ENCODE measurements at places on chromosomes 4 and X. TPM values are rescaled to one million over a fixed set of nuclear protein-coding genes. Genes with fewer than 3 reads are reported as not detected.
A peak's percentile ranks its signal among the peaks of the same experiment; 100 is the strongest.

MAGEB1 gene
- polyA plus RNA-seq = not detected

DKK2 gene
- 17.2 TPM for polyA plus RNA-seq

SPP1 gene
- 130 TPM for polyA plus RNA-seq

MAP9 gene
- polyA plus RNA-seq = 4.5 TPM

TIGD2 gene
- polyA plus RNA-seq = 4.8 TPM

PAK3 gene
- 13.5 TPM for polyA plus RNA-seq

CNGA2 gene
- polyA plus RNA-seq = 0.07 TPM

CRMP1 gene
- polyA plus RNA-seq = 21.0 TPM

HTN3 gene
- polyA plus RNA-seq = not detected

TSC22D3 gene
- polyA plus RNA-seq = 49.7 TPM

PCDH7 gene
- 34.2 TPM for polyA plus RNA-seq

F11 gene
- 0.14 TPM for polyA plus RNA-seq

GAGE12F gene
- polyA plus RNA-seq = not detected

SPANXD gene
- polyA plus RNA-seq = not detected

L1CAM gene
- polyA plus RNA-seq = 7.4 TPM

CLDN24 gene
- not detected for polyA plus RNA-seq

GRCh38 chrX:118872102-118872566 is 48.5 kb downstream of the ZCCHC12 start:
- DNase-seq = peak; percentile 17

DNA sequence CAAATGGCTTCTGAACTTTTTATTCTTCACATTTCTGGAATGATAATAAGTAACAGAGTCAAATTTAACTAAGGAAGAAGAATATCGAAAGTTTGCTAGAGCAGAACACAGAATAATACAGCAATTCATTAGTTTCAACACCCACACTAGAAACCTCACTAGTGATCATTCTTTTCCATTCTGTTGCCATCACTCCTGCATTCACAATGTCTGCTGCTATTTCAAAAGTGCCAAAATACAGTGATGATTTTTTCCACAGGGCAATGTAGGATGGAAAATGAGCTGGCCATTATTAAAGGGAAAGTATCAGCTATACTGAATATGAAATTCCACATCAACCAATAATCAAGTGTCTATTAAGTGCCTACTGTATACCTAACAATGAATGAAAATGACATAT is 186.7 kb downstream of the USP46 start:
- DNase-seq = no peak

GRCh38 chr4:176563591-176563990 is 229.1 kb downstream of the VEGFC start:
- peak; percentile 71 for DNase-seq

GRCh38 chr4:112315446-112315845 is 18.3 kb downstream of the ALPK1 start:
- DNase-seq = no peak

DNA sequence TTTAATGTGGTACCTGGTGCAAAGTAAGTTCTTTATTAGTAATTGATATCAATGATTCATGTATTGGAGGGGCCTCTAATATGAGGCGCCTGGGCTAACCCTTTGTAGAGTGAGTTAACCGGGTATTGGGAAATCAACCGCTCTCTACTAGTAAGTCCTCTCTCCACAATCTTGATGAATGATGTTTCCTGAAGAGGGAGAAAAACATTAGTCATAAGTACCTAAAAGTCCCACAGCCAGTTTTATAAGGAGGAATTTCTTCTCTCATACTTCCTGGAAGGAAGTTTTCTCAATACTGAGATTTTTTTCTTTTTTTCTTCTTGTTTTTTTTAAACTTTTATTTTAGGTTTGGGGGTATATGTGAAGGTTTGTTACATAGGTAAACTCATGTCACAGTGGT is 62.3 kb downstream of the AGTR2 start:
- no peak for DNase-seq

GRCh38 chr4:186829740-186830449 is 106.2 kb upstream of the FAT1 start:
- DNase-seq = no peak

DNA sequence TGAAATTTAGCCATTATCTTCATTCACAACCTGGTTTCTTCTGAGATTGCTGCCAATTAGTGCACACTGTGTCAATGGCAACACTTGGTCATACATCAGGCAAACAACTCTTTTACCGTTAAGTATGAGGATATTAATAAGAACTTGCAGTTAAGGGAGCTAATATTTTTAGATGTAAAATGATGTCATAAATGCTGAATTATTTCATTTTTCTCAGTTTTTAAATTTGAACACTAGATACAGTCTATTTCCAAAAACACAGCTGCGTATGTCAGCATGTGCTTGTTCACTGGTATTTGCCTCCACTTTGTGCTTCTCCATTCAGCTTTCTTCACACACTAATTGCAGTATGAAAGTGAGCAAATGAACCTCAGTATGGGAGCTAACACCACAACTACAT is 1.6 kb downstream of the KLHL13 start:
- DNase-seq = no peak

GRCh38 chrX:74922922-74923543 is 2.2 kb downstream of the NEXMIF start:
- no peak for DNase-seq

- DNase-seq = no peak
Measured at GRCh38 chr4:38678078-38678477, 14.1 kb downstream of the KLF3 start.

DNA sequence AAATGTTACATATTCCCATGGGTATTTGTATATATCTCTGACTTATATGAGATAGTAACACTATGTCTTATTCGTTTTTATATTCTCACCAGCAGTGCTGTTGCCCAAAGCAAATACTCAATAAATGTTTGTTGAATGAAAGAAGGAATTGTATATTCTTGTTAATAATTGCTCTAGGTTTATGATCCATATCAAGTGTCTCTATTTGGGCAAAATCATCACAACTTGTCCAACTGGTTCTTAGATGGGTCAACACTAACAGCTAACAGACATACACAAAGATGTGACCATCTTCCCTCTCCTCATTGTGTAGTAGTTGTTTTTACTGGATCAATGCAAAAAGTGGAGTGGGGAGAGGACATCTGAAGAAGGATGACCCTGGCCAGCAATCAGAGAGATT is 6.6 kb upstream of the APLN start:
- DNase-seq = no peak

DNA sequence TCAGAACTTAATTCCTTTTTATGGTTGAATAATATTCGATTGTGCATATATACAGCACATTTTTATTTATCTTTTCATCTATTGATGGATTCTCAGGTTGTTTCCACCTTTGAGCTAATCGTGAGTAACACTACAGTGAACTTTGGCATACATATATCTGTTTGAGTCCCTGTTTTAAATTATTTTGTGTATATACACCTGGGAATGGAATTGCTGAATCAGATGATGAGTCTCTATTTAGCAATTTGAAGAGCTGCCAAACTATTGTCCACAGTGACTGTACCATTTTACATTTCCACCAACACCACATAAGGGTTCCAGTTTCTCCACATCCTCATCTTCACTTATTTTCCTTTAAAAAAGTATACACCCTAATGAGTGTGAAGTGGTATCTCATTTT is 166.2 kb upstream of the FGF13 start:
- DNase-seq = no peak

DNA sequence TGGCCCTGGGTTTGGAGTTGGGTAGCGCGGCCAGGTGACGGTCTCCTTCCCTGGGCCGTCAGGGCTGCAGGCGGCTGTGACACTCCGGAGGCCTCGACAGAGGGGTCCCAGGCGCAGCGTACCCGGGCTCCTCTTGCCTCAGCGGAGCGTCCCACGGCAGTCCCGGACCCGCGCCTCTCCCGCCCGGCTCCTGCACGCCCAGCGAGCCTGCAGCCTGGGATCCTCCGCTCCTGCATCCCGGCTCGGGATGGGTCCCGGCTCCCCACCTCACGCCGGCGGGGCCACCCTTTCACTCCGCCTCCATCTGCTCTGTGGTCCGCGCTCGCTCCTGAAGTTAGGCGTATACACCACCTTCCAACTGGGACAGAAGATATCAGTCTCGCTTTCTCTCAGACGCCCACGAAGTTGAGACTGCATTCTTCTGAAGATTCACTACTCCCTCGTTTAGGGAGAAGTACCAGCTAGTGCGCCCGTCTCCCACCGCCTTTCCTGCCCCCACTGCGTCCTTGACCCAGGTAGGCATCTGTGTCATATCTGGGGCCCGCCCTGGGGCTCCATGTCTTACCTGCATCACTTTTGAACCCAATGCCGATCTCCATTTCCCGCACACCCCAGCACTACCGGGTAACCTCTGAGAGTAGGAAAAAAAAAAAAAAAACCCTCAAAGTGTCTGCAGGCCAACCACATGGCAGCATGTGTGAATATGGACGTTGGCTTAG is 32.3 kb upstream of the KDR start:
- DNase-seq = peak; percentile 33

DNA sequence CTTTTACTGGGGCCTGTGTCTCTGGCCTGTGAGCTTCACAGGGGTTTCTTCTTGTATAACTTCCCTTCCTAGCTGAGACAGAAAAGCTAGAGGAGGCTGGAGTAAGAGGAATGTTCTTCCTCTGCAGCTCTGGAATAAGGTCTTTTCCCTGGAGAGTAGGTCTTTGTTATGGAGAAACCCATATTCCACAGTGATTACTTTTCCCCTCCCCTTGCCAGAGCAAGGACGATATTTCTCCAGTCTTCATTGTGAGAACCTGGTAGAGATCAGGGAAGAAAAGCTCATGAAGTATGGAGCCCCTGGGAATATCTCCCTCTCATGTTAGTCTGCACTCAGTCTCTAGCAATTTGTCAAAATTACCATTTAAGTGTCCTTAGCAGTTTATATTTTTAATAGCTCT is 18.7 kb upstream of the GLRB start:
- DNase-seq = no peak

- DNase-seq = no peak
Measured at GRCh38 chr4:40617872-40618271, 11.8 kb downstream of the RBM47 start.

DNA sequence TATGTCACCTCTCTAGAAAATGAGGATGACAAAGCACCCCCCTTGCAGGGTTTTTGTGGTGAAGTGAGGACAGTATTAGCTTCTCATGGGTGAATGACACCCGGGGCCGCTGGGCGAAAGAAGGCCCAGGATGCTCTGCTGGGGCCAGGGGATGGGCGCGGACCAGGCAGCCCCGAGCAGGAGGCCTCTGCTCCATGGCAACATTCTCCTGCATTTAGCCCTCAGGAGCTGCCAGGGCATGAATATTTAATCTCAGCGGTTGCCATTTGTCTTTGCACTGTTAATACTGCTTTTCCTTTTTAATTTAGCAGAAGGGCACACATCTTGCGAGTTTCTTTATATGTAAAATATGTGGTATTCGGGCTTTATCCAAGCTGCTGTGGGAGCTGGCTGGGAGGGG is 30.3 kb upstream of the PSAPL1 start:
- no peak for DNase-seq

DNA sequence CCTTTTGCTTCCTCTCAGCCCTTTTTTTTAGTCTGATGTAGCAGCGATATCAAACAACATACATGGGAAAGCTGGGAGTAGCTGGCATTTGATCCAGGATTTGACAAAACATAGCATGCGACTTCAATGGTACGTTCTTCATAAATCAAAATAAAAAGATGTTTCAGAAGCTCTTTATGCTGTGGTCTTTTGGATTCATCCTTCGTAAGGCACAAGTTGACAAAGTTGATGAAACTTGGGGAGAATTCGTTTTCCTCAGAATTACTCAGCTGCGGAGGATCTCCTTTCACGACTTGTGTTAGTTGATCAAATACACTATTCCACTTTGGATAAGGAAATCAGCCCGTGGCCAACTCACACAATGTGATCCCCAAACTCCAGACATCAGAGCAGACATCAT is 38.1 kb upstream of the CHIC1 start:
- no peak for DNase-seq

DNA sequence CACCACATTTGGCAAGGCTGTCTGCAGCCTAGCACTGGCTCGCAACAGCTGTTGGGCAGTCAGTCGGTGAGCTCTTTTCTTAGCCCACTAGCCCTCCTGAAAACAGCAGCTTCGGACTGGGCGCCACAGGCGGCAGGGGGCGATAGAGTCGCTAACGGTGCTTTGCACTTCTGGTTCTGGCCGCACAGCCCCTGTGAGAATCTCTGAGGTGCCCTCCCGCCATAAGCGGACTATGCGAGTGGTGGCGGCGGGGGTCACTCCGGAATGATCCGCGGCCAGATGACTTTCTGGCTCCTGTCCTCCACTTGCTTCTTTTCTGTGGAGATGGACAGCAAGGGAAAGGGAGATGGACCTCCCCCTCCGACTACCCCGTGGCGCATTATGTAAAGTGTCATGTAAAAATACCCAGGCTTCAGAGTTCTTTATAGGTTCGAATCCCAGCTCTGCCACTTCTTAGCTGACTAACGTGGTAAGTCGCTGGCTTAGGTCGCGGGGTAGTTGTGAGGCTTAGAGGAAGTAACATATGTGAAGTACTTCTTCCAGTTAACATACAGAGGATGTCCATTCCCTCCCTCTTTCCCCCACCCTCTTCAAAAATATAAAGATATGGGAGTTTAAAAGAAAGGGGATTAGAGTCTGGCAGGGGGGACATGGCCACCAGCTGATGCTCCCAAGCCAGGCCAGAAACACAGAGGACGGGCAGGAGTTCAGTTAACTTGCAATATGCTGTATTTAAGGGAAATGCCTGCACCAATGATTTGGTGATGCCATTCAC is 11.0 kb downstream of the ARHGAP36 start:
- DNase-seq = peak; percentile 24

DNA sequence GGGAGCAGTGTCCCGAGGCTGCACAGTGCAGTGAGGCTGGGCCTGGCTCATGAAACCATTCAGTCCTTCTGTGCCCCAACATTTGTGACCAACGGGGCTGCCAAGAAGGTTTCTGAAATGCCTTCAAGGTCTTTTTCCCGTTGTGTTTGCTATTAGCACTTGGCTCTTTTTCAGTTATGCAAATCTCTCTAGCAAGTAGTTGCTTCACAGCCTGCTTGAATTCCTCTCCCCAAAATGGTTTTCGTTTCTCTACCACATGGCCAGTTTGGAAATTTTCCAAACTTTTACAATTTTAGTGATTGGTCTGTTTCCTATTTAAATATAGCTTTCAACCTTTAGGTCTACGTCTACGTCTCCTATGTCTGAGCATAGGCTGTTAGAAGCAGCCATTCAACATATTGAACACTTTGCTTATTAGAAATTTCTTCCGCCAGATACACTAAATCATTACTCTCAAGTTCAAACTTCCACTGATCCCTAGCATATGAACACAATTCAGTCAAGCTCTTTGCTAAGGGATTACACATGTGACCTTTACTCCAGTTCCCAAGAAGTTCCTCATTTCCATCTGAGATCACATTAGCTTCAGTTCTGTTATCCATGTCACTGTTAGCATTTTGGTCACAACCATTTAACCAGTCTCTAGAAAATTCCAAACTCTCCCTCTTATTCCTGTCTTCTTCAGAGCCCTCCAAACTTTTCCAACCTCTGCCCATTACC is 901.8 kb downstream of the GLUD2 start:
- DNase-seq = peak; percentile 1

- no peak for DNase-seq
Measured at GRCh38 chrX:16606142-16606720, 43.7 kb upstream of the S100G start.

- DNase-seq = no peak
Measured at GRCh38 chr4:141240671-141241070, 20.0 kb downstream of the ZNF330 start.

GRCh38 chr4:141922236-141922635 is 285.9 kb downstream of the IL15 start:
- no peak for DNase-seq

GRCh38 chr4:110994781-110995180 is 371.9 kb upstream of the PITX2 start:
- no peak for DNase-seq

- peak; percentile 41 for DNase-seq
Measured at GRCh38 chr4:10664408-10664807, 20.2 kb downstream of the CLNK start.
